ENCODE measurements at places on chromosomes 4 and X.
A peak's percentile ranks its signal among the peaks of the same experiment; 100 is the strongest.

DNA sequence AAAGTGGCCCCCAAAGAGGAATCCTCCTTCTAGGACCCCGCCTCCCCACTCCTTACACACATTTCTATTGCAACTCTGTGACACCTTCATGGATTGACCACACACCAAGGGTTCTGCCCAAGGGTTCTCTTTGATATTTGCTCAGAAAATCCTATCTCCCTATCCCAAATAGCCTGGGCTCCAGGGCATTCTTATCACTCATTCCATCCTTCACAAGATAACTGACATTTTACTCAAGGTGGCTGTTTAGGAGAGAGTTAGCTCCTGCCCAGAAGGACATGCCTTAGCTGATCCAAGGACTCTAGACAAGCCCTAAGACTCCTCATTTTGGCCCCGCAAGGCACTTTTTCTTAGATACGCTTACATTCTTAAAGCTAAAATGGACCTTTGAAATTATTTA is 47.4 kb downstream of the ATXN3L start:
- DNase-seq = no peak

GRCh38 chrX:100650841-100651240 is 6.8 kb downstream of the SRPX2 start:
- no peak for DNase-seq

DNA sequence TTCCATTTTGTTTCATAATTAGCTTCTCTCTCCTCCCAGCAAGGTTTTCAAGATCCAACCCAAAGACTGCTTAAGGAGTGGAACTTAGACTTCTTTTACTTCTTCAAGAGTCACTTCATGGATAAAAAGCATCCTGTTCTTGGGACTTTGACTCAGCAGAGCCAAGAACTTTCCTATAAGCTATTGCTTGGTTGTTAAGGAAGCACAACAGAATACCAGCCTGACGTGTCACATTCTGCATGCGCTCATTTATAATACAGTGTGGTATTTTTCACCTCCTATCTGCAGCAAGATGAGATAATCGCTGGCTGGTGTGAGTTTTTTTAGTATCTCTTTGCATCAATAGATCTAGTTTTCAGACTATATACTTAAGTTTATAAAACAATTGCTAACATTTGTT is 152.1 kb downstream of the PALLD start:
- DNase-seq = peak; percentile 74

- no peak for DNase-seq
These were observed 141.1 kb downstream of the FBXW7 start for GRCh38 chr4:152394791-152395190.

DNA sequence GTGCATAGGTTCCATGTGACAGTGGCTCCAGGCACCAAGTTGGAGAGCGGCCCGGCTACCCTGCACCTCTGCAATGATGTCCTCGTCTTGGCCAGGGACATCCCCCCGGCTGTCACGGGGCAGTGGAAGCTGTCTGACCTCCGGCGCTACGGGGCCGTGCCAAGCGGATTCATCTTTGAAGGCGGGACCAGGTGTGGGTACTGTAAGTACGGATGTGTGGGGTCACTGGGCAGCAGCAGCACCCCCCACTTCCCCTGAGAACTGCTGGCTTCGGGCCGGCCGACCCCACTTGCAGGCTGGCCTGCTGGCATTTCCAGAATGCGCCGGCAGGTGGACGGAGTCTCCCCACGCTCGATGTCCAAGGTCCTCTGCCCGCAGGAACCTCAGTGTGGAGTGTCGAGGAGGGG is 13.2 kb downstream of the DOK7 start:
- no peak for DNase-seq

DNA sequence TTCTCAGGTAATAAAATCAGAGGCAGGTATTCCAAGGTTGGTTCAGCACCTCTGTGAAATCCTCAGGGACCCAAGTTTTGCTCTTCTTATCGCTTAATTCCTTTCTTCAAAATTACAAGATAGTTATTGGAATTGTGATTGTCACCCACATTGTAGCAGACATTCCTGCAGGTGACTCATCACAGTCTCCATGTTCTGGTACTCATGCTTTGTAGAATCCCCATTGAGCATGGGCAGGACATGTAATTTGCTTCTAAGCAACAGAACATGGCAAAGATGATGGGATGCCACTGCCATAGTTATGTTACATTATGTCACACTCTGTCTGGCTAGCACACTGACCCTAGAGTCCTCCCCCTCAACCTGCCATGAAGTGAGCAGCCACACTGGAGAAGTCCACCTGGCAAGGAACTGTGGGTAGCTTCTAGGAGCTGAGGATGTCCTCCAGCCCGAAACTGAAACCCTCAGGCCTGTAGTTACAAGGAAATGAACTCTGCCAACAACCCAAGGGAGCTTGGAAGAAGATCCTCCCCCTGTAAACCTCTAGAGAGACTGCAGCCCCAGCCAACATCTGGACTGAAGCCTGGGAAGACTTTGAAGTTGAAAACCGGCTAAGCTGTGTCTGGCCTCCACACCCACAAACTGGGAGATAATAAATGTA is 58.3 kb upstream of the GUCY1A1 start:
- peak; percentile 40 for DNase-seq

GRCh38 chr4:99960648-99961047 is 10.6 kb upstream of the H2AZ1 start:
- DNase-seq = no peak

- no peak for DNase-seq
These were observed 79.8 kb upstream of the OGT start for GRCh38 chrX:71453056-71453455.

DNA sequence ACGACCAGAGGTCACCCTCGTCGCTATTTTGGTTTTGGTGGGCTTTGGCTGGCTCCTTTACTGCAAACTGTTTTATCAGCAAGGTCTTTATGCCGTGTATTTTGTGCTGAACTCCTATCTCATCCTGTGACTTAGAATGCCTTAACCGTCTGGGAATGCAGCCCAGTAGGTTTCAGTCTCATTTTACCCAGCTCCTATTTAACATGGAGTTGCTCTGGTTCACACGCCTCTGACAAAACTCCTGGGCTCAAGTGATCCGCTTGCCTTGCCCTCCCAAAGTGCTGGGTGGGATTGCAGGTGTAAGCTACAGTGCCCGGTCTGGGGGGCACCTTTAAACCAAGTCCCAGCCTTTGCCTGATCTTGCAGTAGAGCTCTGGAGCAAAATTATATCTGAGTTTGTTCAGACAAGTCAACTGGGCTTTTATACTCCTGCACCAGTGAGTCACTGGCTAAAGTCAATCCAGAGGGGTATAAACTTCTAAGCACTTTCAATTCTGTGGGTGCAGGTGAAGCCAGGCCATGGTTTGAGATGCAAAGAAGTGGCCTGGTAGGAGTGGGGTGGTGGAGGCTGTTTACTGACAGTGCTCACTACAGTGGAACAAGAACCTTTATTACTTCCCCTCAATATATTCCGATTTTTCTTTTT is 50.2 kb downstream of the MGST2 start:
- no peak for DNase-seq

GRCh38 chr4:125243789-125244397 is 70.9 kb upstream of the FAT4 start:
- DNase-seq = no peak

DNA sequence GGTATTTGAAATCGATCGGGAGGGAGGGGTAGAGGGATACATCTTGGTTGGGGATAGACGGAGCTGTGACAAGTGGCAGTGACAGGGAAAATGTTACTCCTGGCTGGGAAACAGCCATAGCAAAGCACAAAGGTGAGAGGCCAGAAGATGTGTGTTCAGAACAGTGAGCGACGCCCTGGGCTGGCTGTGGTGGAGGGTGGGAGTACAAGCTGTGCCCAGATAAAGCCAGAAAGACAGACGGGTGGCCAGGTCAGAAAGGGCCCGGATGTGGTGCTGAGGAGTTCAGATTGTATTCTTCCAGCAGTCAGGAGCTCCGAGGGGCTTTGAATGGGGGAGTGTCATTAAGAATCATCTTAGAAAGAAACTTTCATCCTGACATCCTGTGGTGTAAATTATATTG is 27.9 kb downstream of the CCDC149 start:
- no peak for DNase-seq

DNA sequence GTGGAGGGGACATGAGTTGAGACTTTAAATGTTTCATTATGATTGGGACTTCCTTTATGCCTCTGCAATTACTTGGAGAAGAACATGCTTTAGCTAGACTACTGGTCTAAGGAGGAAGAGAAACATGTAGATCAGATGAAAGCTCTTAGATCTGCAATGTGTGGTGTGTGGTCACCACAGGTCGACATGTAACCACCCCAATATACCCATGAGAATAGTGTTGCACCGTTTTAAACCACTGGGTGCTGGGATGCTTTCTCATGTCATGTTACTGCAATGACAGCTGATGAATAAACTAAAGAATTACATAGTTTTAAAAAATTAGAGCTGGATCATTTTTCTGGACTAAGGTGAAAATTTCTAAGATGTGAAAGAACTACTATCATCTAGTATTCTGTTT is 1039.7 kb downstream of the RAPGEF2 start:
- DNase-seq = no peak

DNA sequence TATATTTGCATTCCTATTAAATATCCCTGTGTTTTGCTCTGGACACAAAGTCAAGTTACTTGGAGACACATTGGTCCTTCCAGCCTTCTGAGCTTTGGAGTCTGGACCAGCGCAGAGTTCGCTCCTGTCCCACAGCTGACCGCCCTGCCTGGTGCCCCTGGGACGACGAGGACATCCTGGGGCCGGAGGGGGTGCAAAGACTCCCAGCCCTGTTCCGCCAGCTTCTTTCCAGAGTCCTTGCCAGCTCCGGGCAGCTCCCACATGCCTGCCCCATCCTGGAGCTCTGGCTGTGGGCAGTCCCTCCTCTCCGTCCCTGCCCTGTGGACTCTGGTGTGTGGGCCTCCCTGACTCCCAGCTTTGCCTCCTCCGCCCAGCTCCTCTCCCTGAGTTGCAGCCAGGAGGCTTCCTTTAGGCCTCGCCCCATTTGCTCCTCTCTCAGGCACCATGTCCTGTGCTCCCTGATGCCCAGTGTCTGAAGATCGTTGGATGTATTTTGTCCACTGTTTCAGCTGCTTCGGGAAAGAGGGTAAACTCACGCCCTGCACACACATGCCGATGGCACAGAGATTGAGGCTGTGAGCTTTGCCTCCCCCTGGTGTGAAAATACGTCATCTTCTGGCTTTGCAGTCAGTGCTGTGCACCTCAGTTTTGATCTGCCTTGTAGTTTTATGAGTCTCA is 4.9 kb upstream of the PCGF3 start:
- no peak for DNase-seq

GRCh38 chr4:78625073-78625472 is 73.5 kb downstream of the ANXA3 start:
- no peak for DNase-seq

DNA sequence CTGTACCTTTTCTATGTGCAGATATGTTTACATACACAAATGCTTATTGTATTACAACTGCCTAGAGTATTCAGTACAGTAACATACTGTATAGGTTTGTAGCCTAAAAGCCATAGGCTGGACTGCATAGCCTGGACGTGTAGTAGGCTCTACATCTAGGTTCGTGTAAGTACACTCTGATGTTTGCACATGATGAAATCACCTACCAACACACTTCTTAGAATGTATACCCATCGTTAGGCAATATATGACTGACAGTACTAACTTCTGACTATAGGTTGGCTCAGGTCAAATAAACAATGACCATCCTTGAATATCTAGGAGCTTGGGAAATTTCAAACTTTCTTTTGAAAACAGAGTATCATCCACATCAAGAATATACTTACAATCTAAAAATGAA is 139.0 kb downstream of the CORIN start:
- DNase-seq = no peak

GRCh38 chr4:36024901-36025660 is 219.2 kb downstream of the ARAP2 start:
- no peak for DNase-seq

- DNase-seq = no peak
These were observed 318.4 kb downstream of the DHX15 start for GRCh38 chr4:24265989-24266388.

- DNase-seq = peak; percentile 43
These were observed 43.2 kb upstream of the TMSB15B start for GRCh38 chrX:103919270-103919637.

- DNase-seq = peak; percentile 4
These were observed 115.6 kb upstream of the NALF2 start for GRCh38 chrX:69388526-69388925.

DNA sequence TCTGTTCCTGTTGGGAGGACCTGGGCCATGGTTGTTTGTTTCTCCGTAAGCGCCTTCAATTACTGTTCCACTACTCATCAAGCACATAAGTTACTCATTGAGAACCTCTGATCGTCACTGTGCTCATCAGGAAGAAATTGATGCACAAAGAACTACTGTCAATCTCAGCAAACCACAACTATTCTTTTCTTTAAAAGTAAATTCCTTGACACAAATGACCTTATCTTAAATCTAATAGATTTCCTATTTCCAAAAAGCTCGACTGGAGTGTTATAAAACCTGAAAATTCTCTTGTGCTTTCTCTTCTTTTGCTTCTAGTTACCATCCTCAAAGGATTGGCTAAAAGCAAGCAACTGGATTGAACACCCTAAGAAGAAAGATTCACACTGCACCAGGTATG is at the start of gene MUC7:
TSS of gene MUC7 (plus strand) at position 301 of the 400 bp plus-strand sequence. CDS start 1,825 bp downstream, outside the sequence.
- DNase-seq = no peak

DNA sequence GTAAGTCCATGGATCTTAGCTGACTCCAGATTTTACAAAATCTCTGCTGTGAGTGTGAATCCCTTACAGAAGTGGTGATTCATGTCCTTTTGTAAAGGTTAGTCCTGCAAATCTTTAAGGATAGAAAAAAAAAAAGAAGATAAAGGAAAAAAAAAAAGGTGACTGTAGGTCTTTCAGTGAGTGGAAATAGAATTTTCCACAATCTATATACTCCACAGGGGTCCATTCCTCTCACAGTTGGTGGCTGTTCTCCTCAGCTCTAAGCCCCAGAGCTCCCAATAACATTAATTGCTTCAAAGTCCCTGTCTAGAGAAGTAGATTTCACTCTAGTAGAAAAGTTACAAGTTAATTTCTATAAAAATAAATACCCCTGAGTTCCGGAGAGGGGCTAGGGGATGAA is 189.1 kb downstream of the NDST4 start:
- DNase-seq = no peak

DNA sequence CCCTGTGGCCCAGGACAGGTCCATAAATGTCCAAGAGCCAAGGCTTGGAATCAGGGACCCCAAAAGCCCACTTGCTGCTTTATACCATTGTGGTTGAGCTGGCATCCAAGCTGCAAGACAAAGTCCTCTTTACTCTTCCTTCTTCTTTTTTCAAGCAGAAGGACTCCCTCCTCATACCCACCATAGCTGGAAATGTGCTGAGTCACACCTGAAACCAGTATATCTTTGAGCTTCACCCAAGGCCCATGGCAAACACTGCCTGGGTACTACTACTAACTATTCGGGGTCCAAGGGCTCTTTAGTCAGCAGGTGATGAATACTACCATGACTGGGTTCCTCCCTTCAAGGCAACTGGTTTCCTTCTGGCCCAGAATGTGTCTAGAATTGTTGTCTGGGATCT is 37.3 kb upstream of the NMU start:
- DNase-seq = no peak

- no peak for DNase-seq
These were observed 216.6 kb downstream of the SHROOM3 start for GRCh38 chr4:76651616-76652015.

Measured in AG10803 (cell line).